Foreskin keratinocyte (primary cell): ENCODE measurements at places on chromosomes 7 and 10.
A peak's percentile ranks its signal among the peaks of the same experiment; 100 is the strongest.

- DNase-seq = peak; percentile 72
Measured at GRCh38 chr7:43260980-43261878, 148.8 kb downstream of the HECW1 start.

DNA sequence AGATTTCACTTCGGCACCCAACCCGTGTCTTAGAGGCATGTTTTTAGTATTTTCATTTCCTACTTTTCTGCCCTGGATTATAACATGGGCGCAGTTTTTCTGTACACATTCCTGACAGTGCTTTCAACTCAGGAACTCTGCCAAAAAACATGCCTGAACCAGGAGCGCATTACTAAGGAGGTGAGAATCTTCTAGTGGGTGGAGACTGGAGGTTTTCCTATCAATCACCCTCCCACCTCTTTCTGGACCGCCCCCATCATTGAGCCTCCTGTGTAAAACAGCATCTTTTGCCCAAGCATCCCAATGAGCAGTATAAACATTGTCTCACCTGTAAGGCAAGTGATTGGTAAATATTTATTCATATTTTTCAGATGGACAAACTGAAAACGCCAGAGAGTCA lies 53.2 kb downstream of the STK17A start:
- DNase-seq = peak; percentile 96

- DNase-seq = no peak
Measured at GRCh38 chr7:124914298-124914697, 15.3 kb downstream of the POT1 start.

GRCh38 chr10:87974769-87975168 lies 111.3 kb downstream of the PTEN start:
- DNase-seq = no peak

DNA sequence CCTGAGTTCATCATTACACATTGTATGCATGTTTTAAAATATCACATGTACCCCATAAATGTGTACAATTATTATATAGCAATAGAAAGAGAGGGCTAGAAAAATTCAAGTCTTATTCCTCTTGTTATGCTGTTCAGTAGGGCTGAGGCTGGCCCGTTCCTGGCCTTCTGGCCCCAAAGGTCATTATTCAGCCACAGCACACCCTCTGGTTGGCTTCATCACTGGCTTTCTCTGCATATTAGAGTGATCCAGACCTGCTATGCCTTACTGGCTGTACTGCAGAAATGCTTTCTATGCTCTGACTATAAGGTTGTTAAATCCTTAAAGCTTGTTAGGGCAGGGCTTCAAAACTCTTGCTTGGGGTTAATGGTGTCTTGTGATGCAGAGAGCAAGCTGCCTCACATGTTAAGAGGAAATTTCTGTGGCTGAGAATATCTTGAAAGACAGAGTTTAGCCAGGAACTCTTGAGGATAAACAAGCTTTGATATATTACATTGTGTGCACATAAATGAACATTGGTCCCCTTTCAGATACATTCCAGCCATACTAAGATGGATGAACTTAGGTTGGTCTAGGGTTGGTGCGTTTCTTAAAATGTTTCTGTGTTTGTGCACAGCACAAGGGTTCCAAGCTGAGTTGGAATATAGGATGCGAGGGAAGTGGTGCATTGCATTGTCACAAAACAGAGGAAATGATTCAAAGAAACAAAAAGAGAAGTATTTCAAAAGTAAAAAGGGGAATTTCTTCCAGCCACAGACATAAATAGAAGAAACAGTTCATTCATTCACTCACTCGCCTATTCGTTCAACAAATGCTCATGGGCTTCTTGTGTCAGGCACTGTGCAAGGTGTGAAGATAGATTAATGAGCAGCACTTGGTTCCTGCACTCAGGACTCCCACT lies 61.6 kb upstream of the WDR11 start:
- DNase-seq = no peak

DNA sequence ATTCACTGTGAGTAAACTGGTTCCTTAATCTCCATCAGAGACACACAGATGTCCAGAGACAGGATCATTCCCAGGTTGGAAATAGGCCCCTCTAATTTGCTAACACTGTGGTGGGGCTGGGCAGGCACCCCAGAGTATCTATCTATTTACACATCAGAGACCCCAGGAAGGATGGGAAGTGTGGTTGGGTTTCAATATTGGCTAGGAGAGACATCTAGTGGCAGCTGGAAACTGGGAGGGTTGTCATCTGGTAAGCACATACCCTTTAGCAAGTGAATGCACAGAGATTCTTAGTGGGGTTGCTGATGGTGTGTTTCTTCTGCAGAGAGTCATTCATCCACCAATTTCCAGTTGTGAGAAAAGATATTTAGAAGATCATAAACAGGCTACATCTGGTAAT lies 36.0 kb upstream of the NRG3 start:
- no peak for DNase-seq
